Activated CD4-positive, alpha-beta T cell treated with anti-CD3 and anti-CD28 coated beads, Interleukin-2, amount 10 ng/mL, durations not matched to agents 24 days and 14 days (primary cell): ENCODE measurements at places on chromosomes 2 and 18. TPM values are rescaled to one million over a fixed set of nuclear protein-coding genes. Genes with fewer than 3 reads are reported as not detected.
A peak's percentile ranks its signal among the peaks of the same experiment; 100 is the strongest.

- no peak overlapping the region for H3K27ac ChIP-seq
- DNase-seq = no peak
- H3K4me1 ChIP-seq = no peaks in the 10 kb centered on the region
- no peaks in the 10 kb centered on the region for H3K36me3 ChIP-seq
These were observed 41.5 kb upstream of the LTBP1 start for GRCh38 chr2:32905270-32905669.

DNA sequence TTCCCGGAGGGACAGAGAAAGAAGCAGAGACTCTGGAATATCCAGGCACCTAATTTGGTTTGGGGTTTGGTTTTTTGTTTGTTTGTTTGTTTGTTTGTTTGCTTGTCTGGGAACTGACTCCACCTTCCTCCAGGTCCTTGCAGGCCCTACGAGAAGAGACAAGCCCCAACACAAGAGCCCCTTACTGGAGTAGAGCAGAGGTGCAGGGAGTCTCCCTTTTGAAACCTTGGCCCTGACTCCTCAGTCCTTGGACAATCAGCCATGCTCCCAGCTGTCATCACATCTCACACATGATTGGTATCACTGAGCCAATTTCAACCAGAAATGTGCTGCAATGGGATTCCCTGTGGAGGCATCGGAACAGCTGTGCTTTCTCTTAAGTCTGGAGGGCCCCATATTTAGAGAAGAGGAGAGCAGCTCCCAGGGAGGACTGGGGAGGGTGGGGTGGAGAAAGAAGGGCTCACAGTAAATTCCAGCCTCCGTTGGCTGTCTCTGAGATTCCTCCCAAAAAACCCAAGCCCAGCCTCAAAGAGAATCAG, 279.9 kb upstream of the NCKAP5 start:
- no peaks in the 10 kb centered on the region for H3K36me3 ChIP-seq
- H3K4me3 ChIP-seq = no peak overlapping the region
- no peak for DNase-seq
- no peaks in the 10 kb centered on the region for H3K4me1 ChIP-seq

KIAA2012 gene
- not detected in 2 replicates for total RNA-seq

DNA sequence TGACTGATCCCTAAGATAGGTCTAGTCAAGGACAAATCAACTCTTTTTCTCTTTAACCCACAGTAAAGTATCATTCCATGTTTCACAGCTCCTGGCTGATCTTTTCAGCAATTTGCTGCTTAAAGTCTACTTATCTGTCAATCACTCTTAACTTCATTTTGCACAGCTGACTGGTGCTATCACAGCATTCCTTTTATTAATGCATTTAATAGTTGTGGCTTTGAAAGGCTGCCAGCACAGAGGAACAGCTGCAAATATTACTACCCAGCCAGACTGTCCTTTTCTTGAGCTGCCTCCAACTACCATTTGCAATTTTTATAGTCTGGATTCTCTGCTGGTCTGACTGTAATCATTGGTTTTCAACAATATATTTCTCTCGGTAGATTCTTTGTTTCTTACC, 303.5 kb downstream of the STK39 start:
- no peaks in the 10 kb centered on the region for H3K36me3 ChIP-seq
- no peak overlapping the region for H3K4me3 ChIP-seq
- H3K4me1 ChIP-seq = no peaks in the 10 kb centered on the region

DNA sequence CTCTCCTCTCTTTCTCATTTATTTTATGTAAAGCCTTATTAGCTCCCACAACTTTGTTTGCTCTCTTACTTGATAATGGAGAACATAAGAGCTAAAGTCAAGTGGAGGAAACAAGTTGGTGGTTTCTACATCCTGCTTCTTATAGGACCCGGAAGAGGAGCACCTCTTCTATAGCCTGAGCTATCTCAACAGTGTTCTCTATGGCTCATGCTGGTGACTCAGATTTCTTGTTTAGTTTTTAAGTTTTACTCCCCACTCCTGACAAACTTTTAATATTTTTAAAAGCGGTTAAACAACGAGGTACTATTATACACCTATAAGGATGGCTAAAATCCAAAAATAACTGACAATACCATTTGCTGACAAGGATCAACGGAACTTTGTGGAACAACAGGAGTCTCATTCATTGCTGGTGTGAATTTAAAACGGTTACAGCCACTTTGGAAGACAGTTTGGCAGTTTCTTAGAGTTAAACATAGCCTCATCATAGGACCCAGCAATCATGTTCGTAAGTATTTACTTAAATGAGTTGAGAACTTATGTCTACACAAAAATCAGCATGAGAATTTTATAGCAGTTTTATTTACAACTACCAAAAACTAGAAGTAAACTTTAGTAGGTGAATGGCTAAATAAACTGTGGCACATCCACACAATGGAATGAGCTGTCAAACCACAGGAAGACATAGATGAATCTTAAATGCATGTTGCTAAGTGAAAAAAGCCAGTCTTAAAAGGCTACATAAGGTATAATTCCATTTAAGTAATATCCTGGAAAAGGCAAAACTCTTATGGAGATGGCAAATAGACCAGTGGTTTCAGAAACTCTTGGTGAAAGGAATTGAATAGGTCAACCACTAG, 12.7 kb upstream of the CDC42EP3 start:
- peaks cover 22% of the 10 kb centered on the region for H3K4me1 ChIP-seq
- H3K27me3 ChIP-seq = peaks cover 3% of the 10 kb centered on the region
- peak; percentile 72 for DNase-seq
- H3K4me3 ChIP-seq = peak overlapping the region; percentile 46
- H3K36me3 ChIP-seq = peaks cover 4% of the 10 kb centered on the region

DNA sequence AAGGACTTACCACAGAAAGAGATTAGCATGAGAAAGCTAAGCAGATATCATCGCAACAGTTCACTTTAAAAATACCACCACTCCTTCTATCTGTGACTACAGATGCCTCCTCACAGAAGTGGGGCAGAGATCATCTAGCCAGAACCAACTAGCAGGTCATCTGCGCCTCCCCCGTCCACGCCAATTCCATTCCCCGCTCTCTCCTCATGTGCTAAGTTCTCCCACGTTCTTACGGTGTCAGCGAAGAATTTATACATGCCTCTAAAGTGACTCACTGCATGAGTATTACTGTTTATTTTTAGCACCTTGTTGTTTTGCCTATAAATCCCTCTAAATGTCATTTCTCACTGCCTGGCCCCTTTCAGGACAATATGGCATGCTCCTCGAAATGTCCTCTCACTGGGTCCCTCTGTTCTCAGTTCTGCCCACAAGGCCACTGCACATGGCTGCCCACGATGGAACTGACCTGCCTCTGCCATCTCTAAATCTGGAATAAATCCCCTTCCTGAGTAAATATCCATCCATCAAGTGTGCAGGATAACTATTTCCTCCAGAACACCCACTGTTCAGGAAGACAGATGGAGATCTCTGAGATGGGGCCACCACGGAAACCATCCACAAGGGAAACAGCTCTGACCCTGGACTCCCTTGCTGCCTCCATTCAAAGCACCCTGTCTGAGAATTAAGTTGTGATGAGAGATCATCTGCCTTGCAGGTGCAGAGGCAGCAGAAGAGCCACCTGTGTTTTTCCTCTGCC, 137.7 kb downstream of the IRS1 start:
- no peak overlapping the region for H3K4me3 ChIP-seq
- peaks cover 11% of the 10 kb centered on the region for H3K27me3 ChIP-seq
- no peaks in the 10 kb centered on the region for H3K36me3 ChIP-seq
- H3K27ac ChIP-seq = no peak overlapping the region
- no peak for DNase-seq
- H3K4me1 ChIP-seq = peaks cover 4% of the 10 kb centered on the region

DNA sequence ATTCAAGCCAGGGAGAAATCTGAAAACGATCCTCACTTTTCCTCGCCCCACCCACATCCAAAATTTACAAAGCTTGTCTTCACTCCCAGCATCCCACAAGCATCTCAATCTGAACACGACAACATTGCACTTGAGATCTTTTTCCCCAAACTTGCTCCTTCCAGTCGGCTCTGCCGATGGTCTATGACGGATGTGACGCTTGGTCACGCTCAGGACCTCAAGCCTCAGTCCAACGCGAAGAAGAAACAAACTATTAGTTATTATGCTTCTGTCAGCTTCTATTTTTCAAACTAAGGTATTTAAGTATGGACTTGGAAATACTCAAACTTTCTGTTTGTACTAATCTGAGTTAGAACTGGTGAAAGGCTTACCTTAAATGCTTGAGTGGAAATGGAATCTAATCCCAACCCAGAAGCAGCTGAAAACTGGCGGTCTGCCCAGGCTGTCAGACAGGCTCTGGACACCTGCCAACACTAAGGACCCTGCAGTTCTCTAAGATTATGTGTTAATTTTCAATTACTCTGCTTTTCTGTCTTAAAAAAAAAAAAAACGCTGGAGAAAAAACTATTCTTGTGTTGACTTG, 132.1 kb upstream of the DNMT3A start:
- DNase-seq = no peak
- H3K4me1 ChIP-seq = peaks cover 2% of the 10 kb centered on the region
- H3K36me3 ChIP-seq = peaks cover 12% of the 10 kb centered on the region
- no peak overlapping the region for H3K27ac ChIP-seq

- no peak overlapping the region for H3K27ac ChIP-seq
- peaks cover 2% of the 10 kb centered on the region for H3K36me3 ChIP-seq
- H3K27me3 ChIP-seq = peaks cover 26% of the 10 kb centered on the region
- DNase-seq = no peak
- H3K4me3 ChIP-seq = no peak overlapping the region
- peaks cover 3% of the 10 kb centered on the region for H3K4me1 ChIP-seq
These were observed 20.4 kb upstream of the CABLES1 start for GRCh38 chr18:23114911-23115310.
